ENCODE measurements at places on chromosomes 2 and 18. TPM values are rescaled to one million over a fixed set of nuclear protein-coding genes. Genes with fewer than 3 reads are reported as not detected.

ALK gene
- total RNA-seq, result not detected

SPC25 gene
- total RNA-seq, result 0.22 TPM

GRCh38 chr2:168522446-168522845 lies 66.4 kb downstream of the CERS6 start:
- no peaks in the 10 kb centered on the region for H3K36me3 ChIP-seq
- no peak overlapping the region for H3K27ac ChIP-seq
- no peak overlapping the region for H3K4me3 ChIP-seq
- no peak for DNase-seq

DNA sequence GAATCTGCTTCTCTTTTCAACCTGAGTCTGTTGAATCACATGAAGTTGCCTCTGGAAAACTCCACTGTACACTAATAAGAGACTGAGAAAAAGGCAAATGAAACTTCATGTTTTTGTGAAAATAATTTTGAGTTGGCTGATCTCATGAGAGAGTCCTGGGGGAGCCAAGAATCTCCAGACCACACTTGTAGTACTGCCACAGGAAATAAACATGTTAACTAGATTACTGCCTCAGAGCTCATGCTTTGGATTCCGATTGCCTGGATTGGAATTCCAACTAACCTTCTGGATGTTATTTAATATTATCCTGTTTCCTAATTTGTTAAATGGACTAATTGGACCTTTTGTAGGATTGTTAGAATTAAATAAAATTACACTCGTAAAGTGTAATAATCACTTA lies 25.2 kb downstream of the NUP35 start:
- peaks cover 14% of the 10 kb centered on the region for H3K36me3 ChIP-seq
- no peak overlapping the region for H3K4me3 ChIP-seq
- H3K27ac ChIP-seq, result no peak overlapping the region
- no peaks in the 10 kb centered on the region for H3K4me1 ChIP-seq

GRCh38 chr2:233280114-233280693 lies 27.4 kb upstream of the SAG start:
- H3K4me1 ChIP-seq, result no peaks in the 10 kb centered on the region
- H3K27me3 ChIP-seq, result no peaks in the 10 kb centered on the region
- H3K27ac ChIP-seq, result no peak overlapping the region
- DNase-seq, result no peak

Data from B cell (primary cell).